ENCODE measurements at places on chromosomes 11 and 22.

GRCh38 chr11:66894141-66894540 is 37.3 kb downstream of the LRFN4 start:
- no peak for DNase-seq

GRCh38 chr11:98566978-98567377 is 453.8 kb upstream of the CNTN5 start:
- no peak for DNase-seq

DNA sequence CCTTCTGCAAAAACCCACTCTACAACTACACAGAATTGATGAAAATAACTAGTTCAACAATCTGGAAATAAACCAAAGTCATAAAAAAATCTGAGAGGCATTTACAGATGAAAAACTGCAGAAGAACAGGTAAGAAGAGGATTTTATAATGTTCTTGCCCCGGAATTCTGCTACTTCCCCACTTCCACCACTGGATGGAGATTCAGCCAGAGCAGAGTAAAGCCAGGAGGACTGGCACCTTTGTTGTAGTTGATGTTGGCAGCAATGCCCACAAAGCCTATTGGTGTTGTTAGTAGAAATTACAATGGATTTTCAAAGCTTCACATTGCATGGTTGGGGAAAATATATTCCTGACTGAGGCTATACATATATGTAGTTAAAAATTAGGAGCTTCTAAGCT is 640.2 kb downstream of the LRRC4C start:
- DNase-seq = no peak

DNA sequence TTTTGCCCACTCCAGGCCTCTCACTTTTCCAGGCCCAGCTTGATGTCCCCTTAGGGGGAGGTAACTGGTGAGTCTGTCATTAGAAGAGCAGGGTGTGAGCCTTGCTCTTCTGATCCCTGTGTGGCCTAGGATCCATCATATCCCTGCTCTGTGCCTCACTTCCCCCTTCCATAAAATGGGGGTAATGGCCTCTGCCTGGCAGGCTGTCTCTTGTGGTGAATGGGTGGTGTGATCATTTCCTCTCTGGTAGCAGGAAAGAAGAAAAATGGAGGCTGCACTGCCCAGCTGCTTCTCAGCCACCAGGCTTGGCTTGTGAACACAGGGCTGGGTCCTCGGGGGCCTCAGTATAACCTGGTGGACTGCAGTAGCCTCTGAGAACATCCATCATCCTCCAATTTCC is 5.6 kb downstream of the ARHGEF17 start:
- DNase-seq = no peak

- DNase-seq = no peak
These were observed 452.7 kb upstream of the CCDC179 start for GRCh38 chr11:23313001-23313400.

DNA sequence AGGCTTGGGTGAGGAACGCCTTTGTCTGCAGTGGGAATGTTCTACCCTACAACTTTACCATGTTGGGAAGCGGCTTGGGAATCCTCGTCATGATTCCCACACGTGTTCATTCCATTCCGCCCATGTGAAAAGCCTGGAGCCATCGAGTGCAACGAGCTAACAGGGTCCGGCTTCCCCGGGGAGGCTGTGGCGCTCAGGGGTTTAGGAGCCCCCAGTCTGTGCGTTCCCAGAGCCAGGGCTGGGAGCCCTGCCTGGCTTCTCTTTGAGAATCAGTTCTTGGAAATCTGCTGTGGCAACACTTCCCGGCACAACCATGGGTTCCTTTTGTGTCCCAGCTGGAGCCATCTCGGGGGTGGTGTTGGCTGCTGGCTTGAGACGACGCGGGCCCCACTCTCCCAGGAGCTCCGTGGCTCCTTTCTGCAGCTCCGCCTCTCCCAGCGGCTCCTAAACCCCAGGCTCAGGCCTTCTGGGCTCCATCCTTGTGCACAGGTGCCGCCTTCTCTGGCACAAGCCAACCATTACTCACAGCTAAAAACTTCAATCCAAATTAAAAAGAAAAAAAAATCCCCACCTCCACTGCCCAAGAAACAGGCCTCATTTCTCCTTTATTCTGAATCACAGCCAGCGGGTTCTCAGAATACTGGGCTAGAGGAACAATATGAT is 18.7 kb upstream of the PPFIA1 start:
- no peak for DNase-seq

DNA sequence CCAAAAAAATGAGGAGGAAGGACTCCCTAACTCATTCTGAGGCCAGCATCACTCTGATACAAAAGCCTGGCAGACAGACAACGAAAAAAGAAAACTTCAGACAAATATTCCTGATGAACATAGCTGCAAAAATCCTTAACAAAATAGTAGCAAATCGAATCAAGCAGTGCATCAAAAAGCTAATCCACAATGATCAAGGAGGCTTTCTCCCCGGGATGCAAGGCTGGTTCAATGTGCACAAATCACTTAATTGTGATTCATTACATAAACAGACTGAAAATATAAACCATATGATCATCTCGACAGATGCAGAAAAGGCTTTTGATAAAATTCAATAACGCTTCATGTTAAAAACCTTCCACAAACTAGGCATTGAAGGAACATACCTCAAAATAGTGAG is 16.4 kb downstream of the MTMR2 start:
- no peak for DNase-seq

DNA sequence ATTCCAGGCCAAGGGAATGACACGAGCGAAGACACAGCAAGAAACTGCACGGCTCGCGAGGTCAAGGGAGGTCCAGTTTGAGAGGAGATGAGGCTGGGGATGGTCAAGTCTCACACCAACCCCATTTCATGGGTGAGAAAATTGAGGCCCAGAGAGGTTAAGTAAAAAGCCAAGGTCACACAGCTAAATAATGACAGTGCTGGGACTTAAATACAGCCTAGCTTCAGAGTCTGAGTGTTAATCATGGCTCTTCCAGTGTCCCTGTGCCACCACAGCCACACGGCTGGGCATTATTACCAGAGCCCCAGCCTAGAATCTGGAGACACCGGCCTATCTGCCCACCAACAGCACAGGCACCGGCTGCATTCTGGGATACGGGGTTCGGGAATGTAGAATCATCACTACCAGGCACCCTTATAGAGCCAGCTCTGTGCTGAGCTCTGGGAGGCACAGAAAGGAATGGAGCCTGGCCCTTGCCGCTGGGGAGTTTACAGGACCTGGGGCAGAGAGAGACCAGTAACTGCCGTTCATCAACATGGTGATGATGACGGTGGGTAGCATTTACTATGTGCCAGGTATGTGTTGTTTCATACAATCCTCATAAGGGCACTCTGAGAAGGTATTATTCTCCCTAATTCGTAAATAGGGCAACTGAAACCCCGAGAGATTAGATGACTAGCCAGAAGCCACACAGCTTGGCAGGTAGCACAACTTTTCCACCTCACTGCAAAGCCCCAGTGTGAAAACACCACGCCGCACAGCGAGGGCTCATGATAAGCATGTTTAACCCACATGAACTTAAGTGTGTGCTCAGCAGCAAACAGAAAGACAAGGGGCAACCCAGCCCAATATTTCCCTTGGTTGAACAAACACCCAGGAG is 51.8 kb downstream of the CD6 start:
- DNase-seq = no peak

DNA sequence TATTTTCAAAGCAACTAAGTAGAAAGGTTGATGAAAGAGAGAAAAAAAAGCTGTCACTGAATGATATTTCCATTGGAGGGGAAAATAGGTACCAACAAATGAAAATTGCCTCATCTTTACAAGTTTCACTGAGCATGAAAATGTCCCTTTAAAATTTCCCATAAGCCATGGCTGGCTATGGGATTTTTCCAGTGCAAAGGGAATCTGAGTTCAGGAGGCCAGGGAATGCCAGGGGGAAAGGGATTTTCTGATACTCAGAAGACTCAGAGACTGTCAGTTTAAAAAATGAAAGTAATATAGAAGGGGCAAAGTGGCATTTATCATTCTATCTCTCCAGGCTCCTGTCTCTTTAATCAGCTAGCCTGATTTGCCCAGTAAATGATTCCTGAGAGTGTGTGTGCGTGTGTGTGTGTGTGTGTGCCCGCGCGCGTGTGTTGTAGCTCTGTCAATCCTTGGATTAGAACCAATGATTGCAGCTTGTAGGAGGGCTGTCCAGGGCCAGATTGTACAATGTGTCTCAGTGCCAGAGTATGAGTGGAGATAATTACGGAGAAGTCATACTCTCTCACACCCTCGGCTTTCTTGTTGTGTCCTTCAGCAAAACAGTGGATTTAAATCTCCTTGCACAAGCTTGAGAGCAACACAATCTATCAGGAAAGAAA is at the start of gene NTM:
TSS of gene NTM (plus strand) at position 526 of the 662 bp plus-strand sequence.
- peak; percentile 7 for DNase-seq

GRCh38 chr11:61588728-61589191 is 7.9 kb upstream of the SYT7 start:
- peak; percentile 42 for DNase-seq

DNA sequence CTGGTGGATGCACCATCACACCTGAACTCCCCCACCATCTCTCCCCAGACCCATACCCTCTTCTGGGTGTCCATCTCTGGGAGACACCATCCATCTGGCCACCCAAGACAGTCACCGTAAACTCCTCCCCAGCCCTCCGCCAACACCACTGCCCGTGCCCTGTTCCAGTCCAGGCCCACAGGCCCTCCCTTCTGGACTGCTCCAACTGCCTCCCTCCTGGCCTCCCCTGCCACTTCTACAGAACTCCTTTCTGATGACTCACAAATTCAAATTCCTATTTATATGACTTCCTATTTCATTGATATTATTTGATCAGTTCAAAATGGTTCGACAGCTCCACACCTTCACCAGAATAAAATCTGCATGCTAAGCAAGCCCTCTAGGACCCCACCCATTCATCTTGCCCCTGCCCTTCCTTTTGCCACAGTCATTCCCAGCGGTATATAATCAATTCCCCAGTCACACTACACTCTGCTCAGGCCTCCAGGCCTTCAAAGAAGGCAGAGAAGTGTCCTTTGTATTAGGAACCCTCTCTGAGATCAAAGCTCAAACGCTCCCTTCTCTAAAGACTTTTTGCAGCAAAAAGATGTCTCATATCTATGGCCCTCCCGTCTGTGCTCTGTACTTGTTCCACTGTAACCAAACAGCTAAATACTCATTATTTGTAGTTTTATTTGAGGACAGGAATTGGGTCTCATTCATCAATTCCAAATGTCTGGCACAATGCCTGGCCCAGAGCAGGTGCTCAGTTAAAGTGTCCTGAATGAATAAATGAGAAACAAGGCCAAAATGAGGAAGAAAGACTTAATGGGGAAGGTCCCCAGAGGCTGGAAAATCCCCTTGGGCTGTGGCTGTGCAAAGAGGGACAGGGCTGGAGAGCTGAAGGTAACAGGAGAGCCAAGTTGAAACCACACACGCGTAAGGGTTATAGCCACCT is 29.0 kb downstream of the MYH9 start:
- DNase-seq = no peak

GRCh38 chr11:88357323-88358039 is 19.9 kb upstream of the CTSC start:
- DNase-seq = peak; percentile 27

DNA sequence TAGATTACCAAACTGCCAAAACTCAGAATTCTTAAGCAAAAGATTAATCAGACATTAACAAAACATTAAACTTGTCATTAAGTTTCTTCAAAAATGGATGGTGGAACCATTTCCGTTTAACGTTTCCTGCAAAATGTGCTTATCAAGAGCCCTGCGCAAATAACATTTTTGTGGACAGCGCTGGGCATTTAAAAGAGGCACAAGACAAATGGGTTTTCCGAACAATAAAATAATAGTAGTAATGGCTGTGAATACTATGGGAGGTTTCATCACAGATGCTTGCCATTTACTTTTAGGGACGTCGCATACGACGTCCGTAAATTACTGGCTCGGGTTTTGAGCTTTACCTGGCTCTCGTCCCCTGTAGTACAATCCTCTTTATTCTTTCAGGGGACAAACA is 1.1 kb downstream of the NPAT start:
- peak; percentile 45 for DNase-seq

DNA sequence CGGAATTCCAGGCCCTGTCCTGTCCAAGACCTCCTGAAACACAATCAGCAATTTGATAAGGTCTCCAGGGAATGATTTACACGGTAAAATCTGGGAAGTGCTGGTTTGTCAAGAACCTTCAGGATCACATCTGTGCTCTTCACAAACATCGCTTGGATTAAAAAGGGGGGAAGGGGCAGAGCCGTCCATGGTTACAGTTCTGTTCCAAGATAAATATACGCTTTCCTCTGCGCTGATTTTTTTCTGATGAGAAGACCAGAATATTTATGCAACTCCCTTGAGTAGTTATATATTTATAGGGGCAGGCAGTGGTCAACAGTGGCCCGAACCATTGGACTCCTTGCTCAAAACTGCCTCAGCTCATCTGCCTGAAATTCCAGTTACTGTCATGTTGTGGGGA is 9.2 kb upstream of the APOL5 start:
- peak; percentile 69 for DNase-seq

DNA sequence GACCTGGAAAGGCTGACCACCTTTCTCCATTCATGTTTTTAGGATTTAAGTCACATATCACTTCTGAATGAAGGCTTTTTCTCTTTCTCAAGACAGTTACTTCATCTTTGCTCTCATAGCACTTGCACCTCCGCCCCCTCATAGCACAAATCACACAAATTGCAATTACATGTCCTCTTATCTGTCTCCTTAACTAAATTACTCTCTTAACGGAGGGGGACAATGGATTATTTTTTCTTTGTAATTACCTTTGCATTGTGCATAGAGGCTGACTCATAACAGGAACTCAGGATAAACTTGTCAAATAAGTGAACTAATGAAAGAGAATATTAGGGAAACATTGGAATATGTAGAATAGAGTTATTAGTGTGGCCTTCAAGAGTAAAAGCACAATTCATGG is 94.7 kb downstream of the MUC15 start:
- DNase-seq = no peak

- DNase-seq = no peak
These were observed 3.0 kb downstream of the ASCL2 start for GRCh38 chr11:2267306-2267850.

DNA sequence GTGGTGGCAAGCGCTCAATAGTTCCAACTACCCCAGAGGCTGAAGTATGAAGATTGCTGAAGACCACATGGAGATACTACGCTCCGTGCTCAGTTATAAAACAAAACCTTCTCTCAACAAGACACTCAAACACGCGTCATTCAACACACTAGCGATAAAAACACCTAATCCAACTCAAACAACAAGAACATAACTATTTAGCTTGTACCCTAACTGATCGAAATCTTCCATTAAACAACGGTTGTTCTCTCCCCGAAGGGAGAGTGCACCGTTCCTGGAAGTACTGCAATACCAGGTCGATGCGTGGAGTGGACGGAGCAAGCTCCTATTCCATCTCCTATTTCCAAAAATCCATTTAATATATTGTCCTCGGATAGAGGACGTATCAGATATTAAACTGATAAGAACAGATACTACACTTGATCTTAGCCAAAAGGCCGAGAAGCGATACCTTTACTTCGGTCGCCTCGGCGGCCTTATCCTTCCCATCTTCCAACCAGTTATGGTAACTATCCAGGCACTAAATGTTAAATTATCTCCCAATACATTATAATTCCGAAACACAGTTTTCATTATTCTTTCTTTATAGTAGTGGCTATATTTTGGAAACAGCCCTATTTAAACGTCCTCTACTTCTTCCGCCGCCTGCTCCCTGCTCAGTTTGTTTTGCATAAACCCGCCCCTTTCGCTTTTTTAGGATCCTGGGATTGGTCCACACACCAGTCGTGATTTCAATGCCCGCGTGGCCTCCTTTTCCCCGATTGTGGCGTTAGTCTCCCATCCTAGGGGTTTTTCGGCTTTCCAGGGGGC is 2.2 kb upstream of the WDR74 start:
- peak; percentile 100 for DNase-seq
